ENCODE measurements at places on chromosomes 2 and 18.

GRCh38 chr2:121976926-121977325, 221.5 kb downstream of the TSN start:
- no peak for DNase-seq

DNA sequence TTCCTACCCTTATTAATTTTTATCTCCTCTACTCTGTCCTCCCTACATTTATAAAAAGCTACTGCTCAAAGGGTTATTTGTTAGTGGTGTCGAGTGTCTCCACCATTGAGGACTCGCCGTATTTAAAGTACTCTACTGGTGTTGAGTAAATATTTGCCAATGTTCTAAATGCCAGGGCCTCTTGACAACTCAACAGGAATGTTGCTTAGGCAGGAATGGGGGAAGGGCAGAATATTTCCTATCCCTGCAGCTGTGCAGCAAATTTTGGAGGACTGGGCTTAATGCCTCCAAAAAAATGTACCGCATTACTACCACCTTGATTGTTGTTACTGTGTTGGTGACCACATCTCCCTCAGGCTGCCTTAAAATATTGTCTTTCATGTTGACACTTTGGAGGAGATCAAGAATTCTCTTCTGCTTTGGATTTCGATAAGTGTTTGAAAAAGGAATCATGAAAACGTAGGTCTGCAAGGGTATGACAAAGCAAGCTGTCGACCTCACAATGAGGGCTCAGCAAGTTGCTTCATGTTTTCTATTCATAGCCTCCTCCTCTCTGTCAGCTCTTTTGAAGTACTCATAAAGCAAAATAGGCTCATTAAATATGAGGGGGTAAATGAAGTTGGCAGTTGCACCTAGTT, 84.3 kb downstream of the EFEMP1 start:
- peak; percentile 22 for DNase-seq

DNA sequence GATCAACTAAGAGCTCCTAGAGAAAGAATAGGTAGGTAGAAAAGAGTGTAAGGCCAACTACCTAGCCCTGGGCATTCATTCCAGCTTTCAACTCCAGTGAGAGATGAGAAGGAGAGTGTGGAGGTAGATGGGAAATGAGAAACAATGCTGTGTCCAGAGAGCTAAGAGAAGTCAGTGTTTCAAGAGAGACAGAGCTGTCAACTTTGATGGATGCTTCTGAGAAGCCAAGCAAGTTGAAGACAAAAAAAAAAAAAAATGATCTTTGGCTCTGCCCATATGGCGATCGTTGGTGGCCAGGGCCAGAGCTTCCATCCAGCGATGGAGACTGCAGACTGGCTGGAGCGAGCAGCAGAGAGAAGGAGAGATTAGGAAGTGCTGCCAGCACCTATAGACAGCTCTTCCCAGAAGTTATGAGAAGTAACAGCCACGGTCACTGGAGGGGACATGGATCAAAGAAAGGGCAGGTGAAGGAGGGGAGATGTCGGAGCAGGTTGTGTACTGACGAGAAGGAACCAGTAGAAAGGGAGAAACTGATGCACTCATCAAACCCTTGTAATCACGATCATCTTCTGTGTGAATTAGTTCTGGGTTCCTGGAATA, 112.4 kb upstream of the PPP1CB start:
- no peak for DNase-seq

GRCh38 chr2:63903003-63903402, 61.3 kb downstream of the UGP2 start:
- no peak for DNase-seq

DNA sequence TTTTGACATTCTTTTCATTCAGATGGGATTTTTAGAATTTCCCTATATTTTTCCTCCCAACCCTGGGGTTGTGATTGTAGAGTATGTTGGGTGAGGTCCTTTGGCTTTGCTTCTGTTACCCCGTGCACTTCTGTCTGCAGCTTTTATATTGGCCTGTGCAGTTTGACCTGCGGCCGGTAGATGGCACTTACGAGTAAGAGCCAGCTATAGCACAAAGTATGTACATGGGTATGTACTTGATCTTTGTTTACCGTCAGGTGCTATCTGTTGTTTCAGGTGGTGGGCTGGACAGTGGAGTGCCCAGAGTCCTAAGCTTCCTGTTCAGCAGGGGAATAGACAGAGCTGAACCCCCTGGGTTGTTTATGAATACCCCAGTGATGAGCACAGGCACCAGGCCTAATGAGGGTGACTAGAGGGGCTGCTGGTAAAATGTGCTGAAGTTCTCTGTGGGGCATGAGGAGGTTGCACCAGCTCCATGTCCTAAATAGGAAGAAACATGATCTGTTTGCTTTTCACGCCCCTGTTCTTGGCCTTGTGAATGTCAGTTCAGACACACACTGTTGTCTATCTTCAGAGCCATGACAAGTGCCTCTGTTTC, 58.9 kb upstream of the THUMPD2 start:
- DNase-seq: no peak

GRCh38 chr2:53952519-53952918, 18.3 kb downstream of the PSME4 start:
- no peak for DNase-seq

DNA sequence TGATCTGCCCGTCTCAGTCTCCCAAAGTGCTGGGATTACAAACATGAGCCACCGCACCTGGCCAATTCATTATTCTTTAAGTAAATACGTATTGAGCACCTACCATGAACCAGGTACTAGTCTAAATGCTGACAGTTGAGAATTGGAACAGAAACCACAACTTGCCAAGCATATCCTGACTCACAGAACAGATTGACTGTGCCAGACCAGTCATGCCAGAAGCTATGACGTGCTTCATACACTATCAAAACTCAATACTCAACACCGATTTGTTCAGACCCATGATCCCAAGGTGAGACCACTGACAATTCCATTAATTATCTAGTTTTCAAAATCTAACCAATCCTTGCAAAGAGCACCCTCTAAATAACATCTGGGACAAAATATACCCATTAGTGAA, 148.6 kb downstream of the B3GNT2 start:
- DNase-seq: no peak

DNA sequence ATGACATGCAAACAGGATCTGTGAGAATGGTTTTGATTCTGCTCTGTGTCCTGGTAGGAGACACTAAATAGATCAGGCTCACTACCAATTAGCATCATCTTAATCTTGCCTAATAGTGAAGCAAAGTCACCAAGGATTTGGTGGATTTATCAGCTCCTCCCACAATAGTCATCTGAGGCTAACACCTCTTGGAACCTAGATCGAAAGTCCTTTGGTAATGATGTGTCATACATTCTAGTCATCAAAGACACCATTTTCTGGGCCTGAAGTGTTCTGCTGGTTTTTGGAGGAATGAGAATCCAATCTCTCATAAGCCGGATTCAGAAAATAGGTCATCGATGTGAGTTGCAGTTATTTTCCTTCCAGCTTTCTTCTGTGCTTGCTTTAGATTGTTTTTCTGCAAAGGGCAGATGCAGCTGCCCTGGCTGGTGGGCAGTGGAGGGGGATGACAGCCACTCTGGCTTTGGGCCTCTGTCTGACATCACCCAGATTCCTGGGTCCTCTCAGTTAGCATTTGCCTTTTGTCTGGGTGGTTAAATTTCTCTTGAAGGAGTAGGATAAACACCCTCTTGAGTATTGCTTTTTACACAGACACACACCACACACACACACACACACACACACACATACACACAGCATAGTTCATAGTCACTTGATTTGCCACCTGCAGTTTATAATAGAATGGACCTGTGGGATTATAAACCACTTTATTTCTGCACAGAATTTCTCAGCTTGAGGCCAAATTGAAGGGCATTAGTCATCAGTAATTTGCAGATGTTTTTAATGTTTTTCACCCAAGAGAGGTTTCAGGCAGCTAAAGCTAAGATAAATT, at the start of gene MYO3B:
TSS of gene MYO3B (plus strand) at position 198 of the 832 bp plus-strand sequence. CDS start at position 339, 141 bp downstream.
- DNase-seq: no peak

DNA sequence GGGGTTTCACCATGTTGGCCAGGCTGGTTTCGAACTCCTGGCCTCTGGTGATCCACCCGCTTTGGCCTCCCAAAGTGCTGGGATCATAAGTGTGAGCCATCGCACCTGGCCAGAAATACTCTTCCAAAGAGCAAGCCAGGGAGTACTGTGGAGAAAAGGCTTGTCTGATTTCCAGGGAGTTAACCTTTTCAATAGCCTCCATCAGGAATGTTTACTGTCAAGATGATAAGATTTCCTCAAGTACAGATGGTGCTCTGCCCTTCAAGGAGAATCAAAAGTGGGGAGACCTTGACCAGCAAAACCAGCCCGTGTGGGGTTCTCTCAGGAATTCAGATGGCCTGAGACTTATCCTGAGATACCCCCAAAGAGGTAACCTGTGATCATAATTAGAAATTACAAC, 237.2 kb downstream of the PRKCE start:
- no peak for DNase-seq

DNA sequence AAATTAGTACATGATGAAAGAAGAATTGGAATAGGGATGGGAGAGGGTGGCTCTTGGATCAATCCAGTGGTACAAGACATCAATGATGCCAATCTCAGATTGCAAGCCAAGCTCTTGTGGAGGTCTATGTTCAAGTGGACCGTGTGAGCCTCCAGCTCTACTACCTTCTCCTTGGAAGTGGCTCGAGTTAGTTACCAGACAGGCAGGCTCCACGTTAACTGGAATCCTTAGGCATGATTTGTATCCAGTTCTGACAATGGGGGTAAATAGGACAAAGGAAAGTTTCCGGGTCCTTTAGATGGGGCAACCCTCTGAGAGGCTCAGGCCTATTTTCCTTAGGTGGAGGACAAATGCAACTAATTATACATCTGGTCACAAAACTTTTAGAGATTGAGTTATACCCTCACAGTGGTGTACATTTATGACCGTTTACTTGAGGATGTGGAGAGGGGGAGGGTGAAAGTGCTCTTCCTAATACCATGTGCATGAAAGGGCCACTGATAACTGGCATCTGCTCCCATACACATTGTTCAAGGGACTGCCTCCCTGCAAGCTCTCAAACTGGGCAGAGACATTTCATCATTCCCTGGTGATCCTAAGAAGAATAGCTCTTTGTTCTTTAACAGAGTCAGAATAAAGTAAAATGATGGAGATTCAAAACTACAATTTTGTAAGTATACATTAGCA, 180.2 kb downstream of the SOCS6 start:
- no peak for DNase-seq

GRCh38 chr18:21911551-21911950, 171.0 kb downstream of the MIB1 start:
- DNase-seq: no peak

DNA sequence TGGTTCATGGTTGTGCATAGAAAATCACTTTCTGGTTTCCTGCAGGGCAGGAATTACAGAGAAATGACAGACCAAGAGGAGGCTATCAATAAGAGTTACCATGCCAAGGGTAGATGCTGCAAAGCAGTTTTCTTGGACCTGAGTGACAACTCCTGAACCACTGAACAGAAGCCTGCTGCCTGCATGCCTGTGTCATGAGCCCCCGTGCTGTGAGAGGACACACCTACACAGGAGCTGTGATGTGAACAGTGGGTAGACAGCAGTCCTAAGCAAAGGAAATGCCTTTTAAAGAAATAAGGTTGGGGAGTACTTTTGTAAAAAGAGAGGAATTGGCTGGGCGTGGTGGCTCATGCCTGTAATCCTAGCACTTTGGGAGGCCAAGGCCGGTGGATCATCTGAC, 54.2 kb upstream of the CREB1 start:
- DNase-seq: no peak

DNA sequence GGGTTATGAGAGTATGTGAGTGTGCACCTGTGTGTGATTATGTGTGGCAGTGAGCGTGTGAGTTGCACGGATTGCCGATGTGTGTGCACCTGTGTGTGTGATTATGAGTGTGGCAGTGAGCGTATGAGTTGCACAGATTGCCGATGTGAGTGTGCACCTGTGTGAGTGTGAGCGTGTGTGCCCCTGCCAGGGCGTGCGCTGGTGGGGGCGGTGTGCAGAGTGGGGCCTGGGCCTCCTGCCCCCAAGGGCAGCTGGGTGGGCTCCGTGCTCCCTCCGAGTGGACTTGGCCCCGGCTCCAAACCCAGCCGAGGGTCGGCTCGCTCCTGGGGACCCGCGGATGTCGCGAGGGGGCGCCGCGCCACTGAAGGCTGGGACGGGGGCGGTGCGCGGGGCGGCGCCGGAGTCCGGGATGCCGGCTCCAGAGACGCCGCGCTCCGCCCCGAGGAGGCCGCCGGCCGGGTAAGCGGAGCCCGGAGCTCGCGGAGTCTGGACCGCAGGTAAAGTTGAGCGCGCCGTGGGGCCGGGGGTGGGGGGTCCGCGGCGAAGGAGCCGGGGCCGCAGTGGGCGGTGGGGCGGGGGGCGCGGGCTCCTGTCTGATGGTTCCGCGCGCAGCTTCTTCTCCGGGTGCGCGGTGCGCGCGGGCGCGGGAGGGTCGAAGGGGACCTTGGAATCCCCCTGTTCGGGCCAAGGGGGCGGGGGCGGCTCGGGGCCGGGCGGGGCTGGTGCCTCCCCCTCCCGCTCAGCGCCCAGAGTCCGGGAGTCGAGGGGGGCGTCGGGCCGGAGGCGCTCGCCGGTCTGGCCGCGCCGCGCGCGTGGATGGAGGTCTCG, at the start of gene KCNG2:
TSS of gene KCNG2 (plus strand) at position 421 of the 828 bp plus-strand sequence. CDS start 65,730 bp downstream, outside the sequence.
- no peak for DNase-seq

DNA sequence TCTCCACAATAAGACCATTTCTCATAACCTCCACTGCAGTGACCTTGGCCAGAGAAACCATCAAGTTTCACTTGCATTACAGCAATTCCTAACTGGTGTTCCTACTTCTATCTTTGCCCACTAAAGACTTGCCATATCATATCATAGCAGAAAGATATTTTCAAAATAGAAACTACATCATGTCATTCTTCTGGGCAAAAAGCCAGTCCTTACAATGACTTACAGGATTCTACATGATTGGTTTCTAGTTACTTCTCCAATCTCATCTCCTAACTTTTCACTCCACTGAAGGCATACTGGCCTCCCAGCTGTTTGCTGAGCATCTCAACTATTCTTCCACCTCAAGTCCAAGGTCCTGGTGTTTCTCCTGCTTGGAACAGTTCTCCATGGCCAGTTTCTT, 151.4 kb downstream of the HNMT start:
- no peak for DNase-seq

DNA sequence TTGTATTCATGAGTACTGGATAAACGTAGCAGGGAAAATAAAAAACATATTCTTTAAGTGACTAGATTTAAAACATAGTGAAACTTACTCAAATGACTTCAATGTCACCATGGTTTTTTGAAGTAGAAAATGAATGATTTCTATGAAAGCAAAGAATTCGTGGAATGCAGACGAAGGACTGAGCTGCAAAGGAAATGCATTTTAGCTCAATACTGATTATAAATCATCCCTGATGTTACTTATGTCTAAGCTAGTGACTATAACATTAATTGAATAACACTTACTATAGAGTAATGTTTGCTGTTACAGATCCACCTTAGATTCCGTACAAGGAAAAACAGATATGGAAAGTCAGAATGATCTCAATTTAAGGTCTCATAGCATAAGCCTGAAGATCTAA, 1257.7 kb upstream of the CDH2 start:
- DNase-seq: no peak

GRCh38 chr18:50401888-50402287, 27.0 kb downstream of the SKA1 start:
- DNase-seq: no peak
